ENCODE measurements at places on chromosomes 3 and 15.
A peak's percentile ranks its signal among the peaks of the same experiment; 100 is the strongest.

GRCh38 chr15:88680241-88681001, 41.6 kb downstream of the ISG20 start:
- no peak for DNase-seq

GRCh38 chr15:40336744-40337122, 4.0 kb downstream of the CCDC9B start:
- no peak for DNase-seq

DNA sequence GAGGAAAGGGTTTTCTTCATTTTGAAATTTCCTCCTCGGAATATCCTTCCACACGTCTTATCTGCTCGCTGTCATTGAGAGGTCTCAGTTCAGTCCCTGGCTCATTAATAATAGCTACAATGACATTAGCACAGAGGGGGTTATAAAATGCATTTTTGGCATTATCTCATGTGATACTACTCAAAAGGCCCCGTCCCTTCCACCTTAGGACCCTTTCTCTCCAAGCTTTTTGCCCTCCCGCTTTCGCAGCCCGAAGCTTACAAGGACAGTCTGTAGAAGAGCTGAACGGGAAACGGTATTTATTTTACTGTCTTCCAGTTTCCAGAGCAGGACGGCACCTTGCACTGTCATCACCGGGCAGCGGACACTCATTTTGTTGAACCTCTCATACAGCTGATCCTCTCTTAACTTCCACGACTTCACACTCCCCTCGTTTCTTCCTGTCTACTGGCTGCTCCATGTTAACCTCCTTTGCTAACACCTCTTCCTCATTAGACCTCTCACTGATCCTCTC, 5.6 kb upstream of the PLEKHO2 start:
- DNase-seq, result no peak

- no peak for DNase-seq
Measured at GRCh38 chr3:43434431-43434830, 148.1 kb downstream of the SNRK start.

- DNase-seq, result no peak
Measured at GRCh38 chr3:146077181-146077580, 83.8 kb downstream of the PLOD2 start.

GRCh38 chr3:141561426-141562034, 74.7 kb downstream of the RASA2 start:
- peak; percentile 55 for DNase-seq

DNA sequence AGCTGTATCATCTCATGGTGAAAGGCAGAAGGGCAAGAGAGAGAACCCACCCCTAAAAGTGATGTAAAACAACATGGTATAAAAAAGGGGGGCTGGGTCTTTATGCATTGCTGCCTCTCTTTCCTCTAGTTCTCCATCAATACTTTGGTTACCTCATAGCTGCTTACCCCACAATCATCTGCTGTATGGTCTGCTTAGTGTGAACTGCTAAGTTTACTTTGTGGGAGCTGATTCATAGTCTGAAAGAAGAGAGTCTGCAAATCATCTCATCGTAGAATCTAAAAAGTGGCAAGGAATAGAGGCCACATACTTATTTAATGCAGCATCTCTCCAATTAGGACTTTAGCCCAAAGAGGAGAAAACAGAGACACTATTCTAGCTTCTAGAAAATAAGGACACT, 546.8 kb downstream of the GBE1 start:
- no peak for DNase-seq

- DNase-seq, result no peak
Measured at GRCh38 chr3:53815651-53816050, 30.6 kb downstream of the CHDH start.

GRCh38 chr3:35946121-35946853, 307.0 kb downstream of the ARPP21 start:
- peak; percentile 40 for DNase-seq

- DNase-seq, result no peak
Measured at GRCh38 chr15:59569477-59569876, 42.1 kb upstream of the GCNT3 start.

GRCh38 chr3:175893566-175893965, 1034.4 kb downstream of the NAALADL2 start:
- DNase-seq, result no peak

DNA sequence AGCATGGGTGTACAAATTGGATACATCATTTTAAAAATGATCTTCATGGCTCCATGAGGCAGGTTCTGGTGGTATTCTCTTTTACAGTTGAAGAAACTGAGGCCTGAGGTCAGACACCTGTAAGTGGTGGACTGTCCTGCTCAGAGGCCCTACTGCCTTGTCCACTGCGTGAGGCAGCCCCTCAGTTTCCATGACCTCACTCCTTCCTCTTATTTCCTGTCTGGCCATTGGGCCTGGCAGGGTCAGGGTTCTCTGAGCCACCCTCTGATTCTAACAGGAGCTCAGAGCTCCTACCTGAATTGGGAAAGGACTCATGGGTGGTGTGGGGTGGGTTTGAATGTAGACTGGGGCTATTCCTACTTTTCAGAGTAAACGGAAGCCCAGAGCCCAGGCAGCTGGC, 17.5 kb downstream of the PLEKHO2 start:
- no peak for DNase-seq

- no peak for DNase-seq
Measured at GRCh38 chr3:132605374-132605792, 8.3 kb downstream of the ACKR4 start.

All from NCI-H524 (cell line).